ENCODE measurements at places on chromosomes 7 and 10.

GRCh38 chr10:84175436-84175835 lies 1.8 kb downstream of the GPR15LG start:
- DNase-seq = no peak

- no peak for DNase-seq
Measured at GRCh38 chr10:25112016-25112415, 62.8 kb upstream of the GPR158 start.

- no peak for DNase-seq
Measured at GRCh38 chr10:43250615-43251418, 16.0 kb downstream of the RASGEF1A start.

- DNase-seq = no peak
Measured at GRCh38 chr10:110698782-110699201, 54.7 kb downstream of the RBM20 start.

DNA sequence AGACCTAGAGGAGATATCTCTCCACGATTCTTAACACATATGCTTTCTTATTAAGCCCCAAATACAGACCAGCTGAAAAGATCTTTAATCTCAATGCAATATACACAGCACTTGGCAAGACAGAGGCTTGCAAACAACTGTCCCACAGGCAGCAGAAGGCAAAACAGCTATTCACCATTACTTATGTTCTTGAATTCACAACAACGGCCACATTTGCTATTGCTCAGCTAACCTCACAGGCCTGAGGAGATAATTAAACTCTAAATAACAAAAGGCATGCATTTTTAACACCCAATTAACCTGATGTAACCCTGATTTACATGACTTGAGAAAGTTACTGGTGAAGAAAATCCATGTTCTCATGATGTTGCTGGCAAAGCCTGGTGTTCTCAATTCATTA lies 216.4 kb downstream of the CRPPA start:
- DNase-seq = no peak

- no peak for DNase-seq
Measured at GRCh38 chr7:38127216-38128207, 50.5 kb upstream of the STARD3NL start.

- no peak for DNase-seq
Measured at GRCh38 chr10:80488539-80489066, 34.5 kb downstream of the TSPAN14 start.
